ENCODE measurements at places on chromosomes 5 and 9.

- DNase-seq = no peak
These were observed 25.6 kb downstream of the STK10 start for GRCh38 chr5:172162323-172162986.

- no peak for DNase-seq
These were observed 289.7 kb downstream of the OSTF1 start for GRCh38 chr9:75378036-75378435.

GRCh38 chr9:138028596-138028995 lies 151.0 kb downstream of the CACNA1B start:
- DNase-seq = no peak

- no peak for DNase-seq
These were observed 112.8 kb upstream of the EFNA5 start for GRCh38 chr5:107783551-107783950.

- DNase-seq = no peak
These were observed 1712.5 kb upstream of the C9orf72 start for GRCh38 chr9:29285818-29286217.

DNA sequence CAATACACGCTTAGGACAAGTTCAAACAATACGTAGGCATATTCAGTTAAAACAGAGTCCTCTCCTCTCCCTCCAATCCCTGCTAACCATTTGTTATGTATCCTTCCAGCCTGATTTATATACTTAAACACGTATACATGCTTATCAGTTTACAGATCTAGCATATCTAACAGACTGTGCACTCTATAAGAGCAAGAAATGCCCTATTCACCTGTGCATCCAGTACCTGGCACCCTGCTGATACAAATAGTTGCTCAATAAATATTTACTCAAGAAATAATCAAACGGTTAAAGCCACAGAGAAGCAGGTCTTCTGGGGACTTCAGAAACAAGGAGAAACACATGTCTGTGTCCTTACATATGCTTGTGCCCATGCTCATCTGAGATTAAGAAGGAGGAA lies 55.9 kb downstream of the MLLT3 start:
- no peak for DNase-seq

DNA sequence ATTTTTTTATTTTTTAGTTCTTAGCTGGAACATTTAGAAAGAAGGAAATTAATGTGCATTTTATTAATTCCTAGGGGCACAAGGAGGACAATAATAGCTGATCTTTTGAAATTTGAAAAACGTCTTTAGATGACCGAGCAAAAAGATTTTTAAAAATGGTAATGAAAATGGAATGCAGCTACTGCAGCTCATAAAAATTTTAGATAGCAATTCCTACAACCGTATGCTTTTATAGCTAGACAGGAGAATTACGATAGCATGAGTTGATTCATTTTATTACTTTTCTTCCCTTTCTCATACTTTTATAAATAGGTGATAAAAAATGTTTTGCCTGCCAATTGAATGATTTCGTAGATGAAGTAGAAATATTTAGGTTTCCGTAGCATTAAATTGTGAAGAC lies 13.7 kb upstream of the RUFY1 start:
- no peak for DNase-seq

DNA sequence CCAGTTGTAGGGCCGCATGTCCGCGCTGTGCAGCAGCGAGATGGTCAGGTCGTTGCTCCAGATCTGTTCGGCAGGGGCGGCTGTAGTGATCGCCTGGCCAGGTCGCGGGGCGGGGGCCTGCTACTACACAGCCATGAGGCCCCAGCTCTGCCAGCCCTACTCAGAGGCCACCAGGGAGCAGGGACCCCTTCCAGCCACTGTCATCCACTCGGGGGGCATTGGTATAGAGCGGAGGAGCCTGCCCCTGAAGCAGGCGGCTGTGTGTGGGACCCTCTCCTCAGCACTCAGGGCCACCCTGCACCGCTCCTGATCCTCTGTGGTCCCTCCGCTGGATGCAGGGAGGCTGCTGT lies 1.7 kb downstream of the FBXW5 start:
- no peak for DNase-seq

DNA sequence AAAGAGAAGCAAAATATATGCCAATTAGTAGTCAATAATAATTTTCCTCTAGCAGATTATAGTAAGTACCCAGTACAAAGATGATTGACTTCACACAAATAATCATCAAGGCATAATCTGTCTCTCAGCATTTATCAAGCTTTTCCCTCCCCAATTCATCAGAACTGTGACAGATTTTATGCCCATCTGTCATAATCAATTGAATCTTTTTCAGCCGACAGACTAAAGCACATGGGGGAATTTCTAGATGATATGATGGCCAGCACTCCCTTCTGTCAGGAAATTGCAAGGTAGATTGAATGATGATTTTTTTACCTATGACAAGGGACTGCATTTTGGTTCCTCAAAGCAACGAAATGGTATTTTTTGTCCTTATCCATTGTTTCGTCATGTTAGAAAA lies 227.1 kb upstream of the CYLC2 start:
- no peak for DNase-seq

GRCh38 chr5:16855485-16855884 lies 80.6 kb downstream of the MYO10 start:
- DNase-seq = no peak

- no peak for DNase-seq
These were observed 456.3 kb downstream of the HINT1 start for GRCh38 chr5:130708754-130709153.

- no peak for DNase-seq
These were observed 606 bp downstream of the EEIG1 start for GRCh38 chr9:127980060-127980705.

DNA sequence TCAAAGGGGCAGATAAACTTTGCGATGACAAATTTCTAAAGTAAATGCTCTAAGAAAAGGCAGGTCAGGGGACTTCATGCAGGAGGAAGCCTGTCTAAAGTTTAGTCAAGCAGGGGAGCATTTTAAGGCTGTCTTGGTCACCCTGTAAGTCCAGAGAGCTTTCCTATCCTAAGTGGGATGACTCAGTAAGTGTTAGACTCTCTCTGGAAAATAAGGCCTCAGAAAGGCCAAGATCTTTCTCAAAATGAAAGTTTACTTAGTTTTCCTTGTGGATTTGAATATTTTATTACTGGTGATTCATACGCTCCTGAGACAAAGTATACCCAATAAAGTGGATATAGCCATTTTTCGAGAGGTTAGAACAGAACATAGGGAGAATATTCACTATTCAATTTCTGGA lies 806.9 kb upstream of the CDH9 start:
- no peak for DNase-seq

DNA sequence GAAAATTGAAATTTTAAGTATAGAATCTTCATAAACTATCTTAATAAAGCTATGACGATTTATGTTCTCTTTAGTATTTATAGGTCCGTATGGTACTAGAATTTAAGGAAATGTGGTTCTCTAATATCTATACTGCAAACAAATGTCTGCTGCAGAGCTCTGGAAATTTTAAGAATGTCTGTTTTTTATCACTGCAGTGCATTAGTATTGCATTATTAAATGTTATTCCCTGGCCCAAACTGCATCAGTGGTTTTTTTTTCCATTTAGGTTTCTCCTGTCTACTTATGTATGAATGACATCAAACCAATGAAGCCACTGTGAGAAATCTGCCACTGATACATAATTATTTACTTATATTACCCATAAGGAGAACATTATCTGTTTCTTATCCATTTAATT lies 211.4 kb upstream of the CD180 start:
- no peak for DNase-seq

GRCh38 chr9:132588501-132589147 lies 6.2 kb downstream of the BARHL1 start:
- DNase-seq = no peak

DNA sequence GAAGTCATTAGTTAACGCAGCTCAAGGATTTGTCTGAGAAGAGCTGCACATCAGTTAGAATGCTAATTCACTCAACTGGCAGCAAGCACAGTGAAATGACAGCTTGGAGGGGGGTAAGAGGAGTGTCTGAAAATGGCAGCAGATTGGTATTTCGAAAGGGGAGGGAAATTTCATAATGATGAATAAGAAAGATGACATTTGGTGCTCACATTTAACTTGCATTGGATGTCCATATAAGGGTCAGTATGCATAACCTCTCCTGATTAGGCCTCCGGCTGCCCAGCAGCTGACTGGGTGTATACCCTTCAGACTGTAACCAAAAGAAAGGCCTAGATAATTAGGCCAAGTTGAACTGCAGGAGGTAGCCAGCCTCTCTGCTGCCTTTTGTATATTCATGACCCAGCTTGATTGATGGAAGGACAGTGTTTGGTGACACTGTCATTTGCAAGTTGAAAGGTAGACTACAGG lies 131.0 kb downstream of the PBX3 start:
- DNase-seq = no peak

DNA sequence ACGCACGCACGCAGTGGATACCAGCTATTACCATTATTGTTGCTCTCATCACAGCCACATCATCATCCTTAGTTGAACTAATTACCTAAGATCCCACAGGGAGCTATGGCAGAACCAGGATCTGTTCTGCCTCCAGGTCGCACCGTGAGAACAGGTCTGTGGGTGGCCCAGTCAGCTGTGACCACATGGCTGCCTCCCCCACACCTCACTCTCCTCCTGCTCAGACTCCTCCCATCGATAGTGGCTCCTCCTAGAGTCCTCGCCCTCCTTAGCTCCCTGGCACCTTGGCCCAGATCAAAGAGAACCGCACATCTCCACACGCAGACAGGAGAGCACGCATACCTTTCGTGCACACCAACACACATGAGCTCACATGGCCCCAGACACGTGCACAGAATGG lies 32.4 kb upstream of the RPL26L1 start:
- no peak for DNase-seq

DNA sequence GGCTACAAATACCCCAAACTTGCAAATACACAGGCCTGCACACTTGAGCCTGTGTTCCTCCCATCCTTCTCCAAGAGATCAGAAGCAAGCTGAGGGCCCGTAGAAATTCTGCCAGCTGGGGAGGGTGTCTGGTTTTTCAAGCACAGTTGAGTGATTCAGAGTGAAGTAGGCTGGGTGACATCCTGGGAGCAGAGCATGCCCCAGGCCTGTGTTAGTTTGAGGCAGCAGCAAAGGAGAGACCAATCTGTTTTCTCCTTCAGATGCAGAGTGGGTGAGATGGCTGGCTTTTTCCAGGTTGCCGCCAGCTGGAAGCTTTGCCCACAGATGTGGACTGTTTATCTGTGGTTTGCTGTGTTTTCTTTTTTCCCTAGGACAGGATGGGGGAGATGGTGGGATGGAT lies 63.1 kb downstream of the RCL1 start:
- DNase-seq = no peak

GRCh38 chr9:117120061-117120460 lies 294.8 kb downstream of the ASTN2 start:
- no peak for DNase-seq

DNA sequence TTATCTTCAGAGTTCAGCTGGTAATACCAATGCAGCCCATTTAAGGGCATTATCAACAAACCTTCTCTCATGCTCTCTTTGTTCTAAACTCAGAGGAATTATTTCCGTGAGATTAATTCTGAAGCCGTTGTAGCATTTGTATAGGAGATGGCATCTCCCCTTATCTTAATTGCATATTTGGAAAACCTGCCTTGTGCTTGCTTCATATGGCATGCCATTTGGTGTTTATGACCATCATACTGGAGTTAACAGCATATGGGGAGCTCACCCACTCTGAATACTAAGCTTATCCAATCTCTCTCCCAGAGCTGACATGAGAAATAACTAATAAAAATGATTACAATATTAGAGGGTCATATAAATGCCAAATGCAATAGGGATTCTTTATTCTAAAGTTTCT lies 243.2 kb downstream of the BRINP1 start:
- DNase-seq = no peak

DNA sequence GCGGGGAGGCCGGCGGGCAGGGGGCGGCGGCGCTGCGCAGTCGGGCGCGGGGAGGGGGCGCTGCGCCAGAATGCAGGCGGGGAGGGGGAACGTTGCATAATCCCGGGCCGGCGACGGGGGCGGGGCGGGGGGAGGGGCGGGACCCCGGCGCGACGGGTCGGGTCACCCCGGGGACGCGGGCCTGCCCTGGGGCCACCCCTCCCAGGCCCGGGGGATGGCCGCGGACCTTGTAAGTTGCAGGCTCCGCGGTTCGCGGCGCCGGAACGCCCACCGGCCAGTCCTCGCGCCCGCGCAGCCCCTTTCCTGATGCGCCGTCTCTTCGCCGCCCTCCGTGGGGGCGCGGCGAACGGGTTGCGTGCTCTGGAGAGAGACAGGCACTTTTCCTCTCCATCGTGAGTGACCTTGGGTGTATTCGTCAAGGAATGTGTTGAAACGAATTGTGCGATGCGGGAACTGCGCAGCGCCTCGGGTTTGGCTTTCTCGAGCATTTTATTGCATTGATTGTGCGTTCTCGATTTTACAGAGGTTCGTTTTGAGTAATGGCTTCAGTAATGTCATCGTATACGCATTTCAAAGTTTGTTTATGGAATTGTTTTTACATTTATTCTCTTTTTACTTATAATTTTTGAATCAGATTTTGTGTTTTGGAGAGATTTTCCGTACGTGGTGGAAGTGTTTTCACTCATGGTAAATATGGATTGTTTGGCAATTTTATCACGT lies 802 bp downstream of the SPIN1 start:
- no peak for DNase-seq

DNA sequence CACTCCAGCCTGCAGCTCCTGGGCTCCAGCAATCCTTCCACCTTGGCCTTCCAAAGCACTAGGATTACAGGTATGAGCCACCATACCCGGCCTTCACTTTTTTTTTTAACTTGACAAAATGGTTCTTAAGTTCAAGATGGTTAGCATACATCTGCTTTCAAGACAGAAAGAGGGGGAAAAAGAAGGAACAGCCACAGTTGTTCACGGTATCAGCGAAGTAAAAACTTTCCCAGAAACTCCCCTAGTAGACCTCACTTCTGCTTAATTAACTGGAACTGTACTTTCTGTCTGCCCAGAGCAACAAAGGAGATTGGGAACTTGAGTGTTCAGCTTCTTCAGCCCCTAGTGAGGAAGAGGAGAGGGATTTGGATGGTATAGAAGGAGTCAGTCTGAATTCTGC lies 116.7 kb downstream of the UGCG start:
- no peak for DNase-seq

GRCh38 chr5:152140347-152140746 lies 215.7 kb upstream of the GLRA1 start:
- DNase-seq = no peak

DNA sequence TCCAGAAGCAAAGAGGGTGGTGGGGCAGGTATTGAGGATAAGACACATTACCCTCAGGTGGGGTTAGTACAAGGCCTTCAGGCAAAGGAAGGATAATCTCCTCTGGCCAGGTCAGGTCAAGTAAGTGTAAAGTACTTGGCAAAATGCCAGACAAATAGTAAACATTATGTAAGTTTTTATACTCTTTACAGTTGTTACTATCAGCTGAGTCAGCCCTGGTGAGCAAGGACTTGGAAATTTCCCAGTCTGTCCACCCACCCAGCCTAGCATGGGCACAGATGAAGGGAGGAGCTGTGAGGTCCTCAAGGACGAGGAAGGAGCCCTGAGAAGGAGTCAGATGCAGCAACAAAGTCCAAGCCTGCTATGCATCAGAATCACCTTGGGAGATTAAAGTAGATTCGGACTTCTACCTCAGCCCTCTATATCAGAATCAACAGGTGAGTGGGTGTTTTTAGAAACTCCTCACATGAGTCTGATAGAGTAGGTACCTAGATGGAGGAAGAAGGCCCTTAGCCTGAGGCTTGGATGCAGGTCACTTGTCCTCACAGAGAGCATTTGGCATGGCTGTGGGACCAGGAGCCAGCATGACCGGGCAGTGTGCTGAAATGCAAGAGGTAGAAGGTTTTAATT lies 50.2 kb upstream of the BARX1 start:
- DNase-seq = no peak
